ENCODE measurements at places on chromosomes 12 and 14.

DNA sequence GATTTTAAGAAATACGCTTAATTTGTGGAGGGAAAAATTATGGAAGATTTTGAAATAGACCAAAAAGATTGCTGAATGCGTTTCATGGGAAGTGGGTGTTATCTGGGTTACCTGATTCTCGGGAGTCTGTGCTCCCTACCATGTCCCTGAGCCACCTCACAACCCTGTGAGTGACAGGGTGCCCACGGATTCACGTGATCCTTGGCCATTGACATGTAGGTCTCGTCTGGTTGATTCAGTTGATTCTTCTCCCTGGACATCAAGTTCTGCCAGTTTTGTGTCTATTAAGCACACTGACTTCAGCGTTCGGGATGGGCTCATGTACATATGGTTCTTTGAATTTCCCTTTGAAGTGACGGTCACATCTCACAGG is 101.4 kb downstream of the ADGRD1 start:
- no peak for DNase-seq

- no peak for DNase-seq
Measured at GRCh38 chr14:52783206-52783605, 8.2 kb downstream of the GNPNAT1 start.

GRCh38 chr14:69580009-69580577 is 5.4 kb upstream of the CCDC177 start:
- no peak for DNase-seq

GRCh38 chr12:116213014-116213413 is 64.5 kb downstream of the MED13L start:
- DNase-seq = no peak

DNA sequence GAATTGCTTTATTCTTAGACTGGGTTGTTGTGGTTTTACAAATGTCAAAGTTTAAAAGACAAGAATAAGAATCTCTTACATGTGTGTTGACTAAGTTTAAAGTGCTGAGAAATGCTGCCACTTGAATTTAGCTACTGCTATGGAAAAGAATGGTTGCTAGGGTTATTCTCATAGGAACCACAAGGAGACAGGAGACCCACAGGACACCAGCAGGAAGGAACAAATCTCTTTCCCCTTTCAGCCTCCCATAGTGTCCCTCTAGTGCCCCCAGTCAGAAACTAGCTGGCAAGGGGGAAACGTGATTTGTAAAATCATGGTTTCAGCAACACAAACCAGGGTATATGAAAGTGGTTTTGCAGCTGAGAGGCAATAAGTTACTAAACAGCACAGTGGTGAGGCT is 102.7 kb downstream of the ST8SIA1 start:
- no peak for DNase-seq

GRCh38 chr14:20347747-20348146 is 4.3 kb downstream of the PARP2 start:
- DNase-seq = no peak

GRCh38 chr12:70638639-70639360 is 1.6 kb upstream of the PTPRB start:
- DNase-seq = peak; percentile 84

- no peak for DNase-seq
Measured at GRCh38 chr14:65134651-65135579, 32.6 kb upstream of the MAX start.

DNA sequence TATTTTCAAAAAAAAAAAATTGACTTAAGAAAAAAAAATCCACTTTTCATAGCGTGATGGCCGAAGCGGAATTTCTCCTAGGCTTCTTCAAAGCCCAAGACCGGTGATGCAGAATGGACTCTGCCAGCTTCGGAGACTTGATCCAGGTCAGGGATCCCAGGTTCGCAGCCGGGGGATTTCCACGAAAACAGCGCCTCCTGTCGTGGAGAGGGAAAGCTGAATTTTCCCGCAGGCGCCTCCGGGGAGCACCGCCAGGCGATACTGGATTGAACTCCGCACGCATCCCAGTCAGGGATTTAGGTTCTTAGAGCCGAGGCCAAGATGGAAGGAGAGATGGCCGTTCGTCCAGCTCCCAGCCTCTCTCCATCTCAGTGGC is 2.1 kb downstream of the TTC6 start:
- no peak for DNase-seq

- no peak for DNase-seq
Measured at GRCh38 chr14:106396999-106397398, 870.6 kb downstream of the TMEM121 start.

DNA sequence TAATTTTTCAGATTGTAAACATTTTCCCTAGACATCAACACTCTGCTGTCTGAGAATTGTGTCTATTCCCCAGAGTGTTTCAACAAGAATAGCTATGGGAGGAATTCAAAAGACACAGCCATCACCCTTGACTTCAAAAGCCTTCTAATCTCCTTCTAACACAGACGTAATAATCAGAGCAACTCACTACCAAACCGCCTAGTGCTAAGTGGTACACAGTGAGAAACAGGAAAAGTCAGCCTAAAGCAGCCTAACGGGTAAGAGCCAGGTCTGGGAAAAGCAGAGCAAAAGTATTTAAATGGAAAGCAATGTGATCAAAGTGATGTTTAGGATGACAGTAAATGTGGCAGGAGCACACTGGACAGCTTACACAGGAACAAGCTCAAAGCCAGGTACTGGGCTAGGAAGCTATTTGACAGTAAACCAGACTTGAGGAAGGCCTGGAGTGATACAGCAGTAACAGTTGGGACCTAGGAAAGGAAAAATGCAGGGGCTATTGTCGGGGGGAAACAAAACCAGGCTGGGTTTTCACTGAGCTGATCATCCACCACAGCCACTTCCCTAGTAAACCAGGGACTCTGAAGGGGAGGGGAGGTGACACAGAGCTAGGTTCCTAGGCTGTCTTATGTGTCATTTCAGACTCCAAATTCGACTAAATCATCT is 29.4 kb downstream of the CORO1C start:
- no peak for DNase-seq

- DNase-seq = peak; percentile 44
Measured at GRCh38 chr12:106246891-106247673, 738 bp downstream of the CKAP4 start.

DNA sequence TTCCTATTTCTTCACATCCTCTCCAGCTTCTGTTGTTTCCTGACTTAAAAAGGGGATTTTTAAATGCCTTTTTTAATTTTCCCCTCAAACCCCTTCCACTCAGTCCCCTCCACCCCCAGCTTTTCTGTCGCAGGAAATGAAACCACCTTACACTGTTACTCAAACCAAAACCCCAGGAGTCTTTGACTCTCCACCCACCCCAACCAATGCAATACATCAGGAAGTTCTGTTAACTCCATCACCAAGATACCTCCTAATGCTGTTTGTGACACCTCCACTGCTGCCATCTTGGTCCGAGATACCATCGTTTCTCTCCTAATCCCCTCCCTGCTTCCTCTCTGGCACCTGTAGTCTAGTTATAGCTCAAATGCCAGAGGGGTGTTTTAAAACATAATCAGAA is 25.4 kb upstream of the CPM start:
- no peak for DNase-seq

GRCh38 chr12:118611770-118612169 is 235.4 kb downstream of the SUDS3 start:
- no peak for DNase-seq

DNA sequence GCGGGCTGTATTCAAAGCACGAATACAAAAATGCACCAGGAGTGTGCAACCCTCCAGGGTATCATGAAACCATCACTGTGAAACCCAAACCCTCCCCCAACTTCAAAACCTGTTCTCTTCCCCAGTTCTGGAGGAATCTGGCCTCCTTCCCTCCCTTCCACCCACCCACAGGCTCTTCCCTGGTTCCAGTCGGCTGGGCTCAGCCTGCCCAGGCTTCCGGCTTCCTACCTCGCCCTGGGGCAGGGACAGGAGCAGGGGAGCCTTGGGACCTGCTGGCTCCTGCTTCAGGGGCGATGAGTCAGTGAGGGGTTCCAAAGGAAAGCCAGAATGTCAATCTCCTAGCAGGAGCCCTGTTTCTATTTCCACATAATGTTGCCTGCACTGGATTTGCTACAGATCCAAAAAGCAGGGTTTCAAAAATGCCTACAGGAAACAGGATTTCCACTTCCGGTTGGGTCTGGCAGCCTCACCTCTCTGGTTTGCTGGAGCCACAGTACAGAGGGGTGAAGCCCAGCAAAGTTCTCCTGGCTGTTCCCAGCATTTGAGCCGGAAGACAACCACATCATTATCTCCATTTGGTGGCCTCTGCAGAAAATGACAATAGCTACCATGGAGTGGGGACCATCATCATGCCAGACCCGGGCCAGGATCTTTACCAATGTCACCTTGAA is 278.3 kb downstream of the DPF3 start:
- DNase-seq = peak; percentile 94

DNA sequence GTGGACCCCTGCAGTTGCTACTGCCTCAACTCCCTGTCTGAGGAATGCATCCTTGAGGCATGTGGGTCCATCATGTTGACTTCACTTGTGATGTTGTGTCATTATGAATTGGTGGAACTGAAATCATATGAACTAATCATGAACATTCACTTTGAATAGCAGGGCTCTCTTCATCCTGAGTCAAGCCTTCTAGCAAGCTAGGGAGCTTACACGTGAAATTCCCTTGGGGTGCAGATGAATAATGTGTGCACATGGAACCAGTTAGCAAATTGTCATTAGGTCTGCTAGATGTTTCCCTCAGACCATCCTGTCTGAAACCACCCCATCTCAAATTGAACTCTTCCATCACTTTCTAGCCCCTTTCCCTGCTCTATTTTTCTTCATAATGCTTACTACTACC is 3.6 kb downstream of the COQ6 start:
- DNase-seq = no peak

- no peak for DNase-seq
Measured at GRCh38 chr12:113464852-113465719, 6.6 kb downstream of the LHX5 start.

DNA sequence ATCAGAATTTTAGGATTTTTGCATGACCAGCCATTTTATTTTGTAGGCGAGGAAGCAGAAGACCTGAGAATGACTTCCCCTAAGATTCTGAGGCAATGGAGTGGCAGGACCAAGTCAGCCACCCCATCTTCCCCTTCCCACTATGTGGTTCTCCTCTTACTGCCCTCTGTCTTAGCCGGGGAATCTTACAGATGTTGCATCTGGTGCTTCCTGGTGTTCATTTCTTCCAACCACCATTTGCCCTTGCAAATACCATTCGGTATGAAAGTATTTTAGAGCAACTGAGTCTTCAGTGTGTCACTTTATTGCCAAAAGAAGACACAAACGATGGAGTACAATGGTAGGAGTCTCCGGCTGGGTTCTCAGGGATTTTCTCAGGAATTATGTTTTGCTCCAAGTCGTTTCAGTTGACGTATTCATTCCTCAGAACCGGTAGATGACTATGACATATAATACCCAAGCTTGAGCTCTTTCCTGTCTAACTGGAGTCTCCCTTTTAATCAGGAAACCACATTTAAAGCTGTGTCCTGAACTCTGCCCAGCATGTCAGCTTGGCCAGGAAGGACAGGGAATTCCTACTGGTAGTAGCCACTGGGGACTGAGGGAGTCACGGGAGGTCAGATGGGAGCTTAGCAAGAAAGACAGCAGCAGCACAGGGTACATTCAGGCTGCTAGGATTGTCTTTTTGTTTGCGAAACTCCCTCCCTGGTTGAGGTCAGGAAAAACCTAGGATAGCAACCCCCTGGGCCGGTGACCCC is 87.0 kb downstream of the SAMD4A start:
- DNase-seq = peak; percentile 100

DNA sequence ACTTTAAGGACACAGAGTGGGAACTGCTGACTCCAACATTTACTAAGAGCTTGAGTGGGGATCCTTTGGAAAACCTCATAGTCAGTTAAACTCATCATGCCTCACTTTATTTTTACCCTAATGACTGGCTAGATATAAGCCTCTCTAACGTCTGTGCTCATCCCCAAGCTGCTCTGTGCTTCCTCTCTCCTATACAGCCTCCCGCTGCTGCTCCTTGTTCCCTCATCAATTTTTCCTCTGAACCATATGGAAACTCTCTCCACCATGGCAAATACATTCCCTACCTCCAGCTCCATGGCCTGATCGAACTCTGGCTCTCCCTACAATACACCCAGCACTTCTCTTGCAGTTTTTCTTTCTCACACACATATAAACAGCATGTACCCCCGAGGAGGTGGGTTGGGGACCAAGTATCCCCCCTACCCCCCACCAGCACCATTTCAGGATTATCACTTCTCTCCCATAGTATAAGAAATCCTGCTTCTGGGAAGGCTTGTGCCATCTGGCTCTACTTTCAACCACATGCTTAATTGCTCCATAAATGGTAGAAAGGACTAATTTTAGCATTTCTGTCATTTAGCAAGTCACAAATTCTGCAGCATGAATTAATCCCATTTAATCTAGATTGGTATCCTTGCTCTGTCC is 39.2 kb upstream of the DYRK2 start:
- DNase-seq = no peak

DNA sequence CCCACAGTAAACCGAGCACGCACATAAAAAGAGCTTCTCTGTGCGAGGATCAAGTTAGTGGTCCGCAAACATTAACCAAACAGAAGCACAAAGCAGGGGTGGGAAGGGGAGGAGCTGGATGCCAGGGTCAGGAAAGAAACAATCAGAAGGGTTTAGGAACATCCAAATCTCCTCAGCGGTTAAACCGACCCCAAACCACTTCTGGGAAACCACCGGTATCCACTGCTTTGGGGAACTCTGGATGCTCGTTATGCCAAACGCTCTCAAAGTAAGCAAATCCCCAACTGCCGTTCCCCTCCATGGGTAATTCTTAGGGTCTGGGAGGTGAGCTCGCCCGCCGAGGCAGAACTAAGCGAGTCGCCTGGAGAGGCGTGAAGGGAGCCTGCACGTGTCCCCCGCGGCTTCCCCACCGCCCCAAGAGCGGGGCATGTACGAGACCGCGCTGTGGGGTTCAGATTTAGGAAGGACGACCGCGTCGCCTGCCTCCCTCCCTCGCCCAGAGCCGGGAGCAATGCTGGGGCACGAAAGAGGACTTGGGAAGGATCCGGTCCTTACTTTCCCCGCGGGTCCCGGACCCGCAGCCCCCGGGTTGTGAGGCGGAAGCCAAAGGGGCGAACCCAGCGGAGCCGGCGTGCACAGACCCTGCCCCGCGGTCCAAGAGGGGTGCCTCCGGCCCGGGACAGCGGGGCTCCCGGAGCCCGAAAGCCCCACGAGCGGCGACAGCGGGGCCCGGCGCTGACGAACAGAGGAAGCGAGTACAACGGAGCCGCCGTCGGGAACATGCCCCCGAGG is 711 bp downstream of the SBNO1 start:
- DNase-seq = peak; percentile 22

DNA sequence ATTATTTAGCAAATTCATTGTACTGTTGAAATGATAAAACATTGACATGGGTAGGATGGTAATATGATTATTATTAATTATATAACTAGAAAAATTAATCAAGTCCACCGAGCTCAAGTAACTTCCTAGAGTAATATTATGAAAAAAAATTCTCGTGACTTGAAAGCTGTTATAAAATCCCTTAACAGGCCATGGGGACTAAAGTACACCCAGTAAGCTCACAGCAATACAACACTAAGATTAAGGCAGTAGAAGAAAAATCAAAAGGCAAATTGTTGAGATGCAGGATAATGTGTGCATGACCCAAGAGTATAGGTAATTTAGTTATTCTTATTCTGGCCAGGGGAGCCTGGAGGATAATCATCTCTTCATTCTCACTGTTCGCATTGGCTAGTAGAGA is 162.6 kb upstream of the LRIG3 start:
- DNase-seq = no peak
